Adrenal gland (tissue), 19 donors: ENCODE measurements at places on chromosomes 5 and 9. TPM values are rescaled to one million over a fixed set of nuclear protein-coding genes. Genes with fewer than 3 reads are reported as not detected.

- H3K27me3 ChIP-seq: peaks cover 98% of the 10 kb centered on the region
- H3K36me3 ChIP-seq: no peaks in the 10 kb centered on the region
- H3K27ac ChIP-seq: no peak overlapping the region
- DNase-seq: no peak
- no peak overlapping the region for H3K4me3 ChIP-seq
These were observed 4.1 kb downstream of the LHX2 start for GRCh38 chr9:124015661-124016131.

DNA sequence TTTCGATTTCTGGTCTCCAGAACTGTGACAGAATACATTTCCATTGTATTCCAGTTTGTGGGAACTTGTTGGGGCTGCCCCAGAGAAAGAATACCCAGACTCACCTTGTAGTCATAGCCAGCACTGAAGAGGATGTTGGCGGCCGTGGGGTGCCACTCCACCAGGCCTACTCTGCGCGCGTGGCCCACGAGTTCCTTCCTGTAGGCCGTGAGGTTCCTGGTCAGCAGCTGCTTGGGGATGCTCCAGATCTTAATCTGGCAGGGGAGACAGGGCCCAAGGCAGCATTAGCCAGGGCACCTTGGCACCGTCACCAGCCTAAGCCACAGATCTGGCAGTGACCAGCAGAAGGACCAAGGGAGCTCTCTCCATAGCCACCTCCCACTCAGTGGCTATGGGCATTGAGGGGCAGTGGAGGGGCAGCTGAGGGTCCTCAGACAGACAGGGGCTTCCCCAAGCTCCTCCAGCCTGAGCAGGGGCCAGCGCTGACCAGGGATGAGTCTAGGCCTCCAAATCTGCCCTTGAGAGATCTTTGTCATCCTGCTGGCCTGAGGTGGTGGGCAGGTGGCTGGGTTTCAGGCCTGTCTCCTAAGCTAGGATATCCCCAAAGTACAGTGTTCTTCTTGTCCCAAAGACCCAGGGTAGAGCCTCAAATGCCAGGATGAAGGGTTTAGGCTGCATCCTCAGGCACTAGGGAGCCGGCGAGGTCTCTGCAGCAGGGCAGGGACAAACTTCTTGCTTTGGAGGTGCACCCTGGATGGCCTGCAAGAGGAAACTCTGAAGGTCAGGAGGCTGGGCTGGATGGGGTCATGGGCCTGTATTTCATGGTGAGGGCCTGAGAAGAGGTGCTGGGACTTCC, 15.9 kb upstream of the TRIM14 start:
- H3K4me1 ChIP-seq: no peaks in the 10 kb centered on the region
- H3K36me3 ChIP-seq: no peaks in the 10 kb centered on the region
- DNase-seq: no peak

DNA sequence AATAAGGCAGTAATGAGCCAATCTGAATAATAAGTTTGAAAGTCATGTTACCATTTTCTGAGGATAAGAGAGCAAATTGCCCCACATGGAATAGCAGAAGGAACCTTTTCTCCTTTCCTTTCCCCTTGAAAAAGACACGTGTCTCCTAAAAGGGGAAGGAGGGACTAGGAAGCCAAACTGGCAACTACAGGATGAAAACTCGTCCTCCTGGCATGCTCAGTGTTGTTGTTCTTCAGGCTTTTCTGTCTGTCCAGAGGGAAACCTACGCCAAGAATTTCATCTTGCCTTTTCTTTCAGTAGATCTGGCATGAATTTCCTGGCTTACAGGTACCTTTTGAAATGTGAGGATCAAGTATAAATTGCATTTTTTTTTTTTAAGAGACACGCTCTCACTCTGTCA, 355.9 kb upstream of the TLE4 start:
- H3K27ac ChIP-seq: no peak overlapping the region
- H3K4me3 ChIP-seq: no peak overlapping the region
- no peak for DNase-seq
- no peaks in the 10 kb centered on the region for H3K36me3 ChIP-seq
- H3K27me3 ChIP-seq: no peaks in the 10 kb centered on the region

- no peaks in the 10 kb centered on the region for H3K4me1 ChIP-seq
- no peaks in the 10 kb centered on the region for H3K27me3 ChIP-seq
- DNase-seq: no peak
- H3K27ac ChIP-seq: no peak overlapping the region
These were observed 9.9 kb downstream of the SLC36A3 start for GRCh38 chr5:151293624-151294023.

ARHGEF37 gene
- 4.3 TPM for total RNA-seq

DNA sequence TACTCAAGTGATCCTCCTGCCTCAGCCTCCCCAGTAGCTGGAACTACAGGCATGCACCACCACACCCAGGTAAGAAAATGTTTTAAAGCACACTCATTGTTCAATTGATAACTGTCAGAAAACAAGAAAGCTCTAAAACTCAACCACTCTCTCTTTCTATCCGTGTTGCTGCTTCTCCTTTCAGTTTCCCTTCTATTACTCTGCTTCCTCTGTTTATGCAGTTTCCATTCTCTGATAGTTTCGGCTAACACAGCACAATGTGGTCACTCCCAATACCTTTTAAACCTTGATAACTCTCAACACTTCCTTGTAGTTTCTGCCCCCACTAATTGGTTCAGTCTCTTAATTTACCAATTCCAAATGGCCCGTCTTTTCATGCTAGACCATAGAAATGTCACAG, 59.2 kb upstream of the NR4A3 start:
- no peaks in the 10 kb centered on the region for H3K4me1 ChIP-seq
- no peak overlapping the region for H3K27ac ChIP-seq
- H3K36me3 ChIP-seq: no peaks in the 10 kb centered on the region
- no peak for DNase-seq
- no peaks in the 10 kb centered on the region for H3K27me3 ChIP-seq
- no peak overlapping the region for H3K4me3 ChIP-seq

- no peaks in the 10 kb centered on the region for H3K27me3 ChIP-seq
- DNase-seq: no peak
- H3K4me1 ChIP-seq: no peaks in the 10 kb centered on the region
- no peak overlapping the region for H3K4me3 ChIP-seq
- H3K36me3 ChIP-seq: no peaks in the 10 kb centered on the region
- H3K27ac ChIP-seq: no peak overlapping the region
These were observed 273.2 kb upstream of the PRDM9 start for GRCh38 chr5:23234197-23234596.

DMAC1 gene
- total RNA-seq: 51.4 TPM

GRCh38 chr9:133638076-133638475, 1.9 kb downstream of the DBH start:
- no peak for DNase-seq
- no peak overlapping the region for H3K4me3 ChIP-seq
- H3K4me1 ChIP-seq: peaks cover 11% of the 10 kb centered on the region
- no peak overlapping the region for H3K27ac ChIP-seq
- H3K27me3 ChIP-seq: no peaks in the 10 kb centered on the region

ADGRV1 gene
- total RNA-seq: 526 TPM

DNA sequence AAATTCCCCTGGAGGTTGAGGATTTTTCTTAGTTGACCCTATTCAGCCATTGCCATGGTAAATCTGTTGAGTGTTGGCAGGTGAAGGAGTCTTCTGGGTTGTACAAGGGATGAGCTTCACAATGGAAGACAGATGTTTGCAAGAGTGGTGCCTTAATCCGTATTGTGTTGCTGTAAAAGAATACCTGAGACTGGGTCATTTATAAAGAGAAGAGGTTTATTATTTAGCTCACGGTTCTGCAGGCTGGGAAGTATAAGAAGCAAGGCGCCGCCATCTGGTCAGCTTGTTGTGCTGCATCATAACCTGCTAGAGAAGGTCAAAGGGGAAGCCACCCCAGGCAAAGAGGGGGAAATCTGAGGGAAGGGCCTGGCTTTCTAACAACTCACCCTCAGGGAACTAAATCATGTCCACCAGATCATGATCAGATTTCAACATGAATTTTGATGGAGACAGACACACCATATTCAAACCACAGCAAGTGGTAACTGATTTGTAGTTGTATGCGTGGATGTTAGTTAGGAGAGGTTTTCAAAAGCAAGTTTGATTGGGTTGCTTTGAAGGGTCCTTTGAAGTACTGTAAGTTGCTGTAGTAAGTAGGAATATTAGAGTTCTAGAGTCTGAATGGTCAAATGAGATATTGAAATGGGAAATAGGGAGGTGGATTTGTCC, 2.5 kb downstream of the TNPO1 start:
- H3K4me3 ChIP-seq: no peak overlapping the region
- peak; percentile 59 for DNase-seq
- H3K27ac ChIP-seq: no peak overlapping the region
- H3K4me1 ChIP-seq: peaks cover 7% of the 10 kb centered on the region
- no peaks in the 10 kb centered on the region for H3K36me3 ChIP-seq

GRCh38 chr5:145797336-145797735, 37.8 kb downstream of the PRELID2 start:
- no peaks in the 10 kb centered on the region for H3K36me3 ChIP-seq
- H3K4me1 ChIP-seq: no peaks in the 10 kb centered on the region
- no peak for DNase-seq
- no peak overlapping the region for H3K27ac ChIP-seq
- H3K4me3 ChIP-seq: no peak overlapping the region

DNA sequence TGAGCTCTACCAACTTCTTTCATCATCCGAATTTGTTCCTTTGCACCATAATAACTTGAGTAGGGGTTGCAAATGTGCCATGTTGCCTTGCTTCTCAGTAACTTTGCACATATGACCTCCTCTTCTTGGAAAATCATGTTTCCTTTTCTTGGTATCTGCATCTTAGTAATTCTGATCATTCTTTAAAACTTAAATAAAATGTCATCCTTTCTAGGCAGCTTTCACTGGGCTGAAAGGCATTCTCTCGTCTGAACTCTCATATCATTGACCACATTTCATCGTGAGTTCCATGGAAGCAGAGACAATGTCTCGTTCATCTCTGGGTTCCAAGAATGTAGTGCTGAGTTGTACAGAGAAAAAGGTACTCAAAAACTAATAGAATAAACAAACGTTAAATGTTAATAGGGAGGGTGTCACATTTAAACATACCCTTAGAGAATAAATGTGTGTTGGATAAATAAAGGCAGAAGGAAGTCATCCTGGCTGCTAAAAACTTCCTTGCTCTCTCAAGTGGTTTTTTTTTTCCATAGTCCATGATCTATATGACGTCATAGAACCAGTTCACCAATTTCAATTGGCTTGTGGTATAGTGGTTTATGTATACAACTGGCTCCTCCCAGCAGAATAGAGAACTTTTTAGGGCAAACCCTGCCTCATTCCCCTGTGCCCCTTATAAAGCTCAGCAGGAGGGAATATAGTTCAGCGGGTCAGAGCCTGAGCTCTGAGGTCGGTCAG, 218.1 kb upstream of the TRIM32 start:
- H3K27me3 ChIP-seq: no peaks in the 10 kb centered on the region
- H3K36me3 ChIP-seq: no peaks in the 10 kb centered on the region
- no peaks in the 10 kb centered on the region for H3K4me1 ChIP-seq
- DNase-seq: no peak
- H3K4me3 ChIP-seq: no peak overlapping the region

DNA sequence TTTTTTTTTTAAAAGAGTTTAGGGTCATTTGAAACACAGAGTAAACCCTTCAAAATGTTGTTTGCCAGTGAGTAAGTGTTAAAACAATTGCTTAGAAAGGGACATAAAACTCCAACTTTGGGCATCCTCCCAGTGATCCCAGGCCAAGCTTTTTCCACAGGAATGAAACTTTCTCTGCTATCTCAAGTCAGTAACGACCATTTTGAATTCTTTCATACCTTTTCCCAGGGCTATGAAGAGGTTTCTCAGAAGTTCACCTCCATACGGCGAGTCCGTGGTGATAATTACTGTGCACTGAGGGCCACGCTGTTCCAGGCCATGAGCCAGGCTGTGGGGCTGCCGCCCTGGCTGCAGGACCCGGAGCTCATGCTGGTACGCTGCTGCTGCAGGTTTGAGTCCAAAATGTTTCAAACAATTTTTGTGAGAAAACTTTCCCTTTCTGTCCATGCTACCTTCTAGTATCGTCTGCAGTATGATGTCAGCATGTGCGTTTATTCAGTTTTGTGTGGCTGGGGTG, 16.8 kb downstream of the OTULIN start:
- H3K4me1 ChIP-seq: peaks cover 28% of the 10 kb centered on the region
- peaks cover 33% of the 10 kb centered on the region for H3K36me3 ChIP-seq
- DNase-seq: no peak
- H3K27ac ChIP-seq: no peak overlapping the region

- no peak overlapping the region for H3K27ac ChIP-seq
- no peaks in the 10 kb centered on the region for H3K4me1 ChIP-seq
- H3K36me3 ChIP-seq: no peaks in the 10 kb centered on the region
- H3K27me3 ChIP-seq: no peaks in the 10 kb centered on the region
These were observed 59.7 kb downstream of the STRBP start for GRCh38 chr9:123208626-123209174.

DNA sequence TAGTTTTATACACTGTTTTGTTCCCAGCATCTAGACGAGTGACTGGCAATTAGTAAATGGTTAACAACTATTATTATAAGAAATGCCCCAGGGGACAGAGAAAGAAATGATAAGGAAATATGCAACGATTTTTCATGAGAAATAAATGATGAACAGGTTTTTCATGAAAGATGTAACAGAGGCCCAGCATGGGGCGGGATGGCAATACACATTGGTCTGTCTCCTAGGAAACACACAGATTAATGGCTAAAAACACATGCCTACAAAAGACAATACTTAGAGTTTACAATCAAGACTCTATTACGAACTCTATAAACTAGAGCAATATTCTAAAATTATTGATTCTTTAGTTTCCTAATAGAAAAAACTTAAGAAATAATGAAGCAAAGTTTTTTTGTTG, 441.5 kb upstream of the CDH9 start:
- H3K36me3 ChIP-seq: no peaks in the 10 kb centered on the region
- no peaks in the 10 kb centered on the region for H3K27me3 ChIP-seq
- no peak overlapping the region for H3K4me3 ChIP-seq
- H3K4me1 ChIP-seq: no peaks in the 10 kb centered on the region
- DNase-seq: no peak

GRCh38 chr5:9015260-9015936, 530.5 kb downstream of the SEMA5A start:
- no peaks in the 10 kb centered on the region for H3K4me1 ChIP-seq
- no peak overlapping the region for H3K27ac ChIP-seq
- no peaks in the 10 kb centered on the region for H3K36me3 ChIP-seq
- H3K4me3 ChIP-seq: no peak overlapping the region
- DNase-seq: no peak

PCDHB2 gene
- total RNA-seq: 2.7 TPM

DNA sequence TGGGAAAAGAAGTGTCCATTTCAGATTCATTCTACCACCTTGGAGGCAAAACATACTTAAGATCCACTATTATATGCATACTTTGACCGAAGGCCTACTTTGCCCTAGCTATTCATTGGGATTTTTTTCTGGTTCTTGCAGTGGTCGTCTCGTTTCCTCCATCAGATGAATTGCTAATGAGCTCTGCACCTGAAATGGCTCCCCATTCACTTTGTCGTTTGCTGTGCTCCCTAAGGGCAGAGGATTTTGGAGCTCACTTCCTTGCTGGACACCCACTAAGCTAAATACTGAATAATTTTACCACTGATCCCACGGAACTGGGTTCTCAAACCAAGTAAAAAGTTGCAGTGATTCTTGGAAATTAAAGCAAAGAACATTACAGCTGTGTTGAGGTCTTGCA, 1.9 kb downstream of the KDM3B start:
- peak overlapping the region; percentile 77 for H3K4me3 ChIP-seq
- peaks cover 35% of the 10 kb centered on the region for H3K4me1 ChIP-seq
- H3K36me3 ChIP-seq: peaks cover 2% of the 10 kb centered on the region
- DNase-seq: no peak

PCDHB12 gene
- 1.5 TPM for total RNA-seq

GRCh38 chr5:132853323-132853722, 12.9 kb downstream of the GDF9 start:
- DNase-seq: no peak
- no peaks in the 10 kb centered on the region for H3K4me1 ChIP-seq
- H3K4me3 ChIP-seq: no peak overlapping the region
- no peaks in the 10 kb centered on the region for H3K27me3 ChIP-seq
- H3K27ac ChIP-seq: no peak overlapping the region

RHOBTB3 gene
- total RNA-seq: 91.8 TPM

WDR38 gene
- total RNA-seq: not detected
